GM23248 (cell line): ENCODE measurements at places on chromosomes 4 and X. TPM values are rescaled to one million over a fixed set of nuclear protein-coding genes. Genes with fewer than 3 reads are reported as not detected.

The CLDN34 gene
- polyA plus RNA-seq, result not detected in 2 replicates

The SSX3 gene
- polyA plus RNA-seq, result not detected in 2 replicates

The ETDB gene
- not detected in 2 replicates for polyA plus RNA-seq

The RPS6KA3 gene
- 8.1 and 13.3 TPM in 2 replicates for polyA plus RNA-seq
